ENCODE measurements at places on chromosomes 11 and 22.

DNA sequence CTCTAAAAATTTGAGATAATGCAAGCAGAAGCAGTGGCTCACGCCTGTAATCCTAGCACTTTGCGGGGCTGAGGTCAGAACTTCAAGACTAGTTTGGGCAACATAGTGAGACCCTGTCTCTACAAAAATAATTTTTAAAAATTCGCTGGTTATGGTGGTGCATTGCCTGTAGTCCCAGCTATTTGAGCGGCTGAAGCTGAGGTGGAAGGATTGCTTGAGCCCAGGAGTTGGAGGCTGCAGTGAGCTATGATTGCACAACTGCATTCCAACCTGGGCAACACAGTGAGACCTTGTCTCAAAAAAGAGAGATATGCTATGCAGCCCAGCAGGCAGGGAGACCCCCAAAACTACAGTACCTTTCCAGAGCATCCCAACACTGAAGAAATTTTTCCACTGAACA lies 2.3 kb downstream of the CTSC start:
- no peak for DNase-seq

- no peak for DNase-seq
Measured at GRCh38 chr22:20095521-20095920, 15.5 kb downstream of the DGCR8 start.

GRCh38 chr11:55669376-55669775 lies 7.4 kb downstream of the OR4C6 start:
- no peak for DNase-seq

GRCh38 chr11:69352715-69353319 lies 58.9 kb downstream of the MYEOV start:
- DNase-seq, result no peak

DNA sequence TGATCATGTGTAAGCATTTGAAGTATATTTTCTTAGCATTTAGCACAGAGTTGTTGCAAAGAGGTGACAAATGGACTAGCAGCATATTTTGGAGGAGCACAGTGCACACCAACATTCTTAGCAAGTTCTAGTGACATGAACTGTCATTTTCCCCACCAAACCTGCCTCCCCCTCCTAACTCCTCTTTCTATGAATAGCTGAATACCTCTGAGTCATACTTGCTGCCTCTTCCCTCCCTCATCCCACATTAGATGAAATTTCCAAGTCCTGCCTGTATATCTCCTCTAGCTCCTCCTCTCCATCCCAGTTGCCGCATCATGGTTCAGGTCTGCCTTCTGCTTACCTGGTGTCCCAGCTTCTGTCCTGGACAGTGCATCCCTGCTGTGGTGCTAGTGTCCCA lies 7.2 kb downstream of the OSBP2 start:
- no peak for DNase-seq

- peak; percentile 84 for DNase-seq
Measured at GRCh38 chr11:45371251-45372115, 85.3 kb upstream of the SYT13 start.

- DNase-seq, result no peak
Measured at GRCh38 chr11:73306069-73306841, 1.8 kb upstream of the ARHGEF17 start.

DNA sequence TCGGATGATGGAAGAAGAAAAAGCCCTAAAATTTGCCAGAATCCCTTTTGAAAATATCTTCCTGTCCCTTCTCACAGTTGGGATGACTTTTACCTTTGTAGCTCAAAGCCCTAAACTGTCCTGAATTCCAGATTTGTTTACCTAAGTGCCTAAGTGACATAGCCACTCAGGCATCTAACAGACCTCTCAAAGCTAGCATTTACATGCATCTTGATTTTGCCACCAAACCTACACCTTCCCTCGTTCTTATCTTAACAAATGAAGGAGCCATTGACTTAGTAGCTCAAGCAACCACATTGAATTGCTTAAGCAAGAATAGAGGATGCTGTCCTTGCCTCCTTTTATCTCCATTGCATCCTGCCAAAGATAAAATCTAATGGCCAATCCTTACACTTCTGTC lies 198.4 kb upstream of the NTM start:
- no peak for DNase-seq

GRCh38 chr11:133945087-133945974 lies 11.4 kb downstream of the IGSF9B start:
- DNase-seq, result no peak

- no peak for DNase-seq
Measured at GRCh38 chr11:95768521-95768920, 21.1 kb downstream of the FAM76B start.

GRCh38 chr22:17491090-17491640 lies 72.1 kb upstream of the SLC25A18 start:
- no peak for DNase-seq

DNA sequence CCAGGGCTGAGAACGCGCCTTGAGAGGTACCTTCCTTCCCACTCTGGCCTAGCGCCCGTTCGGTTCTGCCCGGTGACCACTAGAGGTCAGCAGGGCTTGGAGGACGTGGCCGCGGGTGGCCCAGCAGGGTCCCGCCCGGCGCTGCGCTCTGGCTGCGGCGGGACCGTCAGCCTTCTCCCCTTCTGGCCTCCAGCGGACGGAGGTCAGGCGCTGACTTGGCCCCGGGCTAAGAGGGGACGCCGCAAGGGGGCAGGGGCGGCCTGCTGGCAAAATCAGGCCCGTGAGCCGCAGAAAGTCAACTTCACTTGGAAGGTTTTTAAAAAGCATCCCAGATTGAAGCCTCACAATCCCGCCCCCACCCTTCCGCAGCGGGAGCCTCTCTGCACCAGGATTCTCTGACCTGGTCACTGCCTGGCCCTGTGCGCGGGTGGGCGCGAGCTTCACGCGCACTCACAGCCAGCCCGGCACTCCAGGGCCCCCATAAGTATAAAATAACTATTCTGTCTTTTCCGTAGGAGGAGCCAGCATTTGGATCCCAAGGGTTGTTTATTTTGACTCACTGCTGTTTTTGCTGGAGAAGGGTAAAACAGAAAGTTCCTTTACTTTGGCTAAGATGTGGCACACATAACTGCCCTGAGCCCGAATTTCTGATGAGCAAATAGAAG lies 23.2 kb upstream of the ZBTB16 start:
- peak; percentile 81 for DNase-seq

DNA sequence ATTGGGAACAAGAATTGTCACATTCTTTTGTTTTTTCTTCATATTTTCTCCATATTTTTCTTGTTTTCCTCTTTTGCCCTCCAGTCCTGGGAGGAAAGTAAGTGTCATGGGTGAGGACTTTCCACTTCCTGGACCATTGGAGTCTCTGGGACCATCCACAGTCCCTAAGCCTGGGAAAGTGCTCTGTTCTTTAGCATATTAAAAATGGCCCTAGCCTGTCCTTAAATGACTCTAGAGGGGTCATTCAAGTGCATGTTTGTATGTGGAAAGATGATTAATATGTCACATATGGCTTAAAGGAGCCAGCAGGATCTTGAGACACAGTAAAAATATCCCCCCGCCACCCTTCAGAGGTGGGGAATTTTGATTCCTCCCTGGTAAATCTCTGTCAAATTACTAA lies 20.1 kb upstream of the SCGB1D1 start:
- no peak for DNase-seq

- DNase-seq, result no peak
Measured at GRCh38 chr11:81222491-81222890, 1511.2 kb downstream of the FAM181B start.

DNA sequence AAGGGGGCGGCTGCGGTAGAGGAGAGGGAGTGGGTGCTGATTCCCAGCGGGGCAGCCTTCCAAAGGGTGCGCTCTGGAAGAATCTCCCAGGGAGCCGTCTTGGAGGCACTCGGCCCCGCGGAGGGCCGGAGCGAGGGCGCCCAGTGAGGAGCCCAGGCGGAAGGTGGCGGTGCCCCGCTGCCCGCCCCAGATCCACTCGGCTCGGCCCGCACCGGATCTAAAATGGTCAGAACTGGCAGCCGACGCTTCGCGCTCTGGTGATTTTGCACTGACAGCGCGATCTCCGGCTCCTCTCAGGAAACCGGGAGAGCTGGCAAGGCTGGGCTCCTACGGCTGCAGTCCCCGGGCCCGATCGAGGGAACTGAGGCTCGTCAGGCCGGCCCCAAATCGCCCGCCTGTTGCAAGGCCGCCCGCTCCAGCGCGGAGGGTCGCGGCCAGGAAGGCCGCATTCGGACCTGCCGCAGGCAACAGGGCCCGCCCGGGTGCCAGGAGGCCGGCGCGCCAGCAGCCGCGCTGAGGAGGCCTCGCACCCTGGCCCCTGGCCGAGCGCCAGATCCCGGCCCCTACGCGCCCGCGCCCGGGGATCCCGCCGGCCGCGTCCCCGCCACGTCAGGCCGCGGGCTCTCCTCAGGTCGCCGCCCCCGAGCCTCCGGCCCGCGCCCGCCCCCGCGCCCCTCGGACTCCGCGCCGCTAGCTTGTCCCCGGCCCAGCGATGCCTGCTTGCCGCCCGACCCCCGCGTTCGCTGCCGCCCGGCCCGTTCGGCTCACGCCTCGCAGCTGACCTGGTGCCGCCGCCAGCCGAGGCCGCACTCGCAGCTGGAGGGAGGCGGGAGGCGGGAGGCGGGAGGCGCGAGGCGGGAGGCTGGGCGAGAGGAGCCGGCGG lies at the start of gene KLHL22:
Gene KLHL22 (minus strand): TSS at position 818 of the 883 bp plus-strand sequence. CDS start 6,584 bp downstream, outside the sequence.
- peak; percentile 66 for DNase-seq

- DNase-seq, result no peak
Measured at GRCh38 chr11:118633979-118634378, 26.6 kb downstream of the PHLDB1 start.

DNA sequence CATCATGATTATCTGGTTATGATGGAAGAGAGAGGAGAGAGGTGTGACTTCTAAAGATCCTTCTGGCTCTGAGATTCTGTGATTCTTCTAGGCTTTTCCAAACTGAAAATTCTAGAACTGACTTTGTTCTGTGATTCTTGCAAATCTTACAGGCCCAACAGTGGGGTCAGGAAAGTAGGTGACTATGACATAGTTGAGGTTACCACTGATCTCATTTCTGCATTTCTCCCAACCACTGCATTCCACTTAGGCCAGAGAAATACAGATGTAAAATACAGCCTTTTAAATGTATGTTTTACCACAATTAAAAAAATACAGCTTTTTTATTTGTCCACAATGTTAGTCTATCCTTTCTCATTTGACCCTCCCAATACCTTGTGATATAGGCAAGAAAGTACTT lies 83.7 kb downstream of the STIM1 start:
- no peak for DNase-seq

- DNase-seq, result no peak
Measured at GRCh38 chr11:15801126-15801525, 555.2 kb downstream of the SOX6 start.

- no peak for DNase-seq
Measured at GRCh38 chr11:76291576-76292526, 85.5 kb upstream of the WNT11 start.

- no peak for DNase-seq
Measured at GRCh38 chr22:27799015-27799826, 2.3 kb downstream of the MN1 start.

- no peak for DNase-seq
Measured at GRCh38 chr22:45978275-45978713, 1.3 kb upstream of the WNT7B start.

DNA sequence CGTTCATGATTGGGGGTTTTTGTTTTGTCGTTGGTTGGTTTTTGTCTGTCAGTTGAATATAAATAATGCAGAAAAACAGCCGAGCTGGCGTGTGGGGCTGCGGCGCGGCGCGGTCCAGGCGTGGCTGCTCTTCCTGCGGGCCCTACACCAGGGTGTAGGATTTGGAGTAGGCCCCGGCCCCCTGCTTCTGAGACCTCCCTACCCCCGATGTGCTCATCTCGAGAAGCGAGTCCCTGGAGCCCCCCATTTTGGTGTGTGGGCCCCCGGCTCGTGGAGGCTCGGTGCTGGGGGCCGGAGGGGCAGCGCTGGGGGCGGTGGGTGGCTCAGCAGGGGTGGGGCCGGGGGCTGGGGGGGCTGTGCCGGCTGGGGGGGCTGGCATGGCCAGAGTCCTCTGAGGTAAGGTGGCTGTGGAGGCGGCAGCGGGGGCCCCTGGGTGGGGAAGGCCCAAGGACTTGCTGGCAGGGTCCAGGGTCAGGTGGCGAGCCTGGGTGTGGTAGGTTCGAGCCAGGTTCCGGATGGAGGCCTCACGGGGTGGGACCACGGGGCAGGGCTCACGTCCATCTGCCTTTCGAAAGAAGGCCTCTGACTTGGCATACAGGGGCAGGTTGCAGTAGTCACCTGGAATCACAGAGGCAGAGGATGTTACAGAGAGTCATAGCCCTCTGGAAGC lies 100.7 kb downstream of the CEP164 start:
- no peak for DNase-seq
